ENCODE measurements at places on chromosomes 6 and 20.
A peak's percentile ranks its signal among the peaks of the same experiment; 100 is the strongest.

GRCh38 chr6:31775633-31776484 lies 1.3 kb downstream of the VWA7 start:
- DNase-seq = no peak

GRCh38 chr6:154410619-154411072 lies 54.0 kb upstream of the IPCEF1 start:
- peak; percentile 32 for DNase-seq

GRCh38 chr20:48937674-48938073 lies 16.2 kb downstream of the ARFGEF2 start:
- peak; percentile 59 for DNase-seq

- no peak for DNase-seq
Measured at GRCh38 chr6:169998457-169998856, 247.0 kb downstream of the ERMARD start.

DNA sequence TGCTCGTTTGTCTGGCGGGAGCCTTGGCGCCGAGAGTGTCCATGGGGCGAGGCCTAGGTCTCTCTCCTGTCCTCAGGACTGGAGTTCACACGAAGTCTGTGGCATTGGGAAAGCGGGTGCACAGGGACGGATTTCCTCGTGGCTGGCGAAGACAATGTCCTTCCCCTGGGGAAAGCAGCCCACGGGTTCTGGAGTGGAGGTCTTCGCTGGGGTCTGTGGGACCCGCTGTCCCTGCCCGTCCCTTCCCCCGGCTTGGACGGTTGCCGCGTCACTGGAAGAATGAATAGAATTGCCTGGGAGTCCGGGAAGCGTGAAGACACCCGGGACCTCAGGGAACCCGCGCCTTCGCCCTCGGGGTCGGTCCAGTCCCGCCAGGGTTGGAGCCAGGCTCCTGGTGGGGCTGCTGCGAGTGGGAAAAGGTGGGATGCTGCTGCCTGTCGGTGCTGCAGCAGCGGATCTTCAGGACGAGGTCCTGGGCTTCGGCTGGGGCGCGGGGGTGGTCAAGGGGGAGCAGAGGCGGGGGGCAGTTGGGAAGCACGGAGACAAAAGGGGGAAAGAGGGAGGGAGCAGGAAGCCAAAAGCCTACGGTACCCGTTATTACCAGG lies 441.8 kb upstream of the DEFB115 start:
- DNase-seq = no peak

DNA sequence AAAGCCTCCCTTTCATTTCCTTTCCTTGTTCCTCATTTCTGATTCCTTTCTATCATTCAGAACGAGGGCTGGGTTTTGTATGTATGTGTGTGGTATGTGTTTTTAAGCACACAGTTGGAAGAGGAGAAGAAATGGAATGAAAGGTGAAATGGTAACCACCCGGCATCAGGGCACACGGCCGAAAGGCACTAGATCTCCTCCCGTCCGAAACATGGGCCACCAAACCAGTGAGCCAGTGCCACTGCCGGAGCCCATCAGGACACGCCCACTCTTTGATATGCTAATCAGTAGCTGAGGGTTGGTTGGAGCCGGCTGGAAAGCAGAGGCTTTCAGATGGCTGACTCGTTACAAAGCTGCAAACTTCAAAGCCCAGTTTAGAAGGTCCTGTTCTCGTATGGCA lies 228.6 kb upstream of the JARID2 start:
- no peak for DNase-seq

GRCh38 chr6:1099264-1099663 lies 212.6 kb upstream of the FOXQ1 start:
- no peak for DNase-seq

DNA sequence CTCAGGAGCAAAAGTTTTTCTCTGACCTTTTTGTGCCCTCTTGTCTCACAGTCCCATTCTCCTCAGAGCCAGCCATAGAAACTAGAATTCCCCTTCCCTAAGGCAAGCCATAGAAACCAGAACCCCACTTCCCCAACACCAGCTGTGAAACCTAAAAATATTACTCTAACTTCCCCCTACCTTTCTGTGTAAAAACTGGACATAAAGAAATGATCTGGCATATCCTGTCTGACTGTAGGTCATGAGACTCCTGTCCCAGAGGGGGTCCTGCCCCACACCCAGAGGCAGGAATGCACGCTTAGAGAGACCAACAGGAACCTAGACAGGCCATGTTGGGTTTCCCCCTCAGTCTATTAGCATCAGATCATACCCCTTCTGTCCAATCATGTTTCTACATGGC lies 140.6 kb upstream of the SLC22A16 start:
- DNase-seq = no peak

DNA sequence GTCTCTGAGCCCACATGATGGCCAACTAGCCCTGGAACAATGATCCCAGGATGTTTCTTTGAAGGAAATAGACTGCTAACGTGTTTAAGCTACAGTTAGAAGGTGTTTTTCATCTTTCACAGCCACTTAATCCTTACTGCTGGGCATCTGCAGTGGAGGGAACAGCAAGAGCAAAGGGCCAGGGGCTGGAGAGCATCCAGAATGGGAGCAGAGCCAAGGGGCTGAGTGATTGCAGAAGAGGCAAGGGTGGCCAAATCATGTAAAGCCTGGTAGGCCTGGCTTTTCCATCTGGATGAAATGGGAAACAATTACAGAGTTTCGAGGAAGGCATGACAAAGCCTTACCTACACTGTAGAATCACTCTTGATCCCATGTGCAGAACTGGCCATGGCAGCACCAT lies 18.7 kb upstream of the LAMP5 start:
- no peak for DNase-seq

- DNase-seq = no peak
Measured at GRCh38 chr6:96624957-96625356, 62.0 kb downstream of the FHL5 start.

- DNase-seq = no peak
Measured at GRCh38 chr20:59146780-59147565, 16.6 kb upstream of the ZNF831 start.

DNA sequence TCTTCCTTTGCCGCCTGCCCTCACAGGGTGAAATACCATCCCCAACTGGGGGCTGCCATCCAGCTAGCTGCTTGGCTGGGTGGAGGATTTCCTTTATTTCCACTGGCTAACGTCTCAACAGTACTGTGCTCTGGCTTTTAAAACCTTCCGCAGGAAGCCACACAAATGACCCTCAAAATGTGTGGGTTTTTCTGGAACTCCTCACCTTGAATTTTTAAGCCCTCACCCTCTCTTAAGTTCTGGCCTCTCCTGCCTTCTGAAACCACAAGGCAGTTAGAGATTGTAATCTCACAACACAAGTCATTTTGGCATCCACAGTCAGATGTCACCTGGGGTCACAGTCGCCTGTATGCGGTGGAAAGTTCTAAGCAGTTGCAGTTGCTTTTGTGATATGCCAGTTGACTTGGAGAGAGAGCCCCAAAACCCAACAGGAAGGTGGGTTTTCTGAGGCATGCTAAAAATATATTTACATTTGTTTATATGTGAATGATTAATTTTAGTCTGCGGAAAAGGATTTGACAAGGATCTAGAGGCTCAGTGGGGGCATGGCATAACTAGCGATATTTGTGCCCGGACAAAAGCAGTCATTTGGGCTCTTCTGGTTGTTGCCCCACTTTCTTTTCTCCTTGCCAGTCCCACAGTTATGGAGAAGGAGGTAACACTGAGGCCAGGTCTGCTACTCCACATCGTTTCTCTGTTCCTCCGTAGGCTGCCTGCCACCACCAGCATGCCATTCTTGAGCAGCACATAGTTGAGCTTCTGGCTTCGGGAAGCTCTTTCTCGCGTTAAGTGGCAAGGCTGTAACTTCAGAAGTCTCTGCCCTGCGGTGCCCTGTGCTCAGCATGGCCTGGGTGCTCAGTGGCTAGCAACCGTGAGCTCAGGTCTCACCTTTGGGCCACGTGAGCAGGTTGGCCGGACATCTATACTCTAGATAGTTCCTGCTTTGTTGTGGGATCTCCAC lies 335.3 kb downstream of the CD83 start:
- no peak for DNase-seq

DNA sequence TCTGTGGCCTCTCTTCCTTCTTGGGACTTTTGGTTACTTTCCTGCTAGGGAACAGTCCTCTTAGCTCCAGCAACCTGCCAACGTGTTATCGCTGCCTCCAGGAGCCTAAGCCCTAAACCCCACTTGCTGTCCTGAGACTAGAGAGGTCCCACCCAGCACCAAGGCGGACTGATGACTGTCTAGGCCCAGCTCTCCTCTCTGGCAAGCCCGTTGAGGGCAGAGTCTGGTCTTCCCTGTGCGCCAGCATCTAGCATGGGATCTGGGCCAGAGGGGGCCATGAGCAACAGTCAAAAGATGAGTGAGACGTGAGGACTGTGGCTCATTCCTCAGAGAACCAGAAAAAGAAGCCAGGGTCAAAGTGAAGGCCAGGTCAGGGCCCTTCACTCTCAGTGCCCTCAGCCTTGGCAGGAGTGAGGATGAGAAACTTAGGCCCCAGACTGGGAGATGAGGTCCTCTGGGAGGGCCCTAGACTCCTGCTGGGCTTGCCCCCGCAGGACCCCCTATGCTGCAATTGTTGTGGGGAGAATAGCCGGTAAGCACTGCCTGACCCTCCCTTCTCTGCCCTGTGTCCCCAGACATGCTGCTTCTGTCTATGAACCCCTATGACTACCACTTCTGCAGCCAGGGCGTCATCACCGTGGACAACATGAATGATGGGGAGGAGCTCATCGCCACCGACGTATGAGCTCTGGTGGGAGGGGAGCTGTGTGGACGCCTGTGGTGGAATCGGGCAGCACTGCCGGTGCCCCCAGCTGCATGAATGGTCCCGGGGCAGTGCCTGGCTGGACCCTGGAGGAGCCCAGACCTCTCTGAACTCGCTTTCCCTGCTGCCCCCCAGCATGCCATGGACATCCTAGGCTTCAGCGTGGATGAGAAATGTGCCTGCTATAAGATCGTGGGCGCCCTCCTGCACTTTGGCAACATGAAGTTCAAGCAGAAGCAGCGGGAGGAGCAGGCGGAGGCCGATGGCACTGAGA lies 30.9 kb downstream of the MYH7B start:
- DNase-seq = no peak

GRCh38 chr20:1946762-1947534 lies 46.9 kb downstream of the PDYN start:
- peak; percentile 46 for DNase-seq

DNA sequence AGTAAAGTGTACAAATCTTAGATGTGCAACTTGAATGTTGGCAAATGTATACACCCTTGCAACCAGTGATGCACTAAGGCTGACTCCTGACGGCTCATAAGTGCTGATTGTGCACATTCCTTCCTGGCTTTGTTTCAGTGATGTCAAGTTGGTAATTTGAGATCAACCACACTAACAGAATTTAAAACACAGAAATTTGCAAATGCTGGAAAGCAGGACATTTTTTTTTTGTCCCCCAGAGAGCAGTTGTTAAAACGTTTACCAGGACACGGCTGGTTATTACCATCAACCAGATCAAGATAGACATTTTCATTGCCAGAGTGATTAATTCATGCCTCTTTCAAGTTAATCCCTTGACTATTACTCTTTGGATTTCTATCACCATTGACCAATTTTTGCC lies 735.6 kb downstream of the RFPL4B start:
- peak; percentile 13 for DNase-seq

DNA sequence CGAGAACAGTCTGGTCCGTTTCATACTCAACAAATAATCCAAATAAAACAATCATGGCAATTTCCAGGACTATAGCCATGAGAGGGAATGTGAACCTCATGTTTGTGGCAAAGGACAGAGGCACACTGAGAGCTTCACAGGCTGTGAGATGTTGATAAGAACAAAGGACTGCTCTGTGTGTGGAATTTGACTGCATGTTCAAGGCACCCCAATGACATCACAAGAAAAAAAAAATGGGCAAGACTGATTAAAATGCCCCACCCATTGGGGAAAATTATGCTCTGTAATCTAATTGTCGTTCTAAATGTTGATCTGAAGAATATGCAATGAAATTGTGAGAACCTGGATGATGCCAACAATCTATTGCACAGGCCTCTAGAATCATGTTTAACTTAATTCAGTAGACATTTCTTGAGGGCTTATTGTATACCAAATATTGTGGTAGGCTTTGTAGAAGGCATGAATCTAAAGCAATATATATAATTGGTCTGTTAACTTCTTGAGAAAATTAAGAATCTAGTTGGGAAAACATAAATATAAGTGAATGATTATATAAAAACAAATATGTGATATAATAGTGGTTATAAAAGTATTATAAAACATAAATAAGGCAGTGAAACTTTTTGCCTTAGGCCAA lies at the start of gene RHAG:
TSS of gene RHAG (minus strand) at position 127 of the 637 bp plus-strand sequence. CDS start at position 100, 27 bp downstream.
- DNase-seq = no peak

DNA sequence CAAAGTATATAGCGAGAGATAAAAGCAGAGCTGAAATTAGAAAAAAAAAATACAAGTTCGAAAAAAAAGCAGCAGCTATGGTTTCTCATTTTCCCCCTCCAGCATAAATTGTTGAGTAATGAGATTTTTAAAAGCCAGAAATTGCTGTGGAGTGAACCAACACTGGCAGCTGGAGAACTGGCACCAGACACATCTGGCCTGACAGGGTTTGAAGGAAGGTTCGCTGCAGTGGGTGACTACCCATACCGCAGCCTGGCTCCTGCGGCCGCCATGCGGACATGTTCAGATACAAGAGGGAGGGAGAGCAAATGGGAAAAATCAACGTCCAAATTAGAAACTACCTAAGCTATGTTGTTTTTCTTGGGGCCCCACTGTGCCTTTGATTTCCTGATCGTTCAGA lies 3.3 kb downstream of the APCDD1L start:
- no peak for DNase-seq

DNA sequence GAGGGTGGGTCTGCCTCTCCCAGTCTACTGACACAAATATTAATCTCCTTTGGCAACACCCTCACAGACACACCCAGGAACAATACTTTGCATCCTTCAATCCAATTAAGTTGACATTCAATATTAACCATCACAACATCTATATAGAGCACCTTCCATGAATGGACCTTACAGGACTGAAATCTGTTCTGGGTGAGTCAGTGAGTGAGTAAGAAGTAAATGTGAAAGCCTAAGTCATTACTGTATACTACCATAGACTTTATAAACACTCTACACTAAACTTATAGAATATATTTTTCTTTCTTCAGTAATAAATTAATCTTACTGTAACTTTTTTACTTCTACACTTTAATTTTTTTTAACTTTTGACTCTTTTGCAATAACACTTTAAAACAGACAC lies 993.8 kb upstream of the MAP3K7 start:
- DNase-seq = no peak

DNA sequence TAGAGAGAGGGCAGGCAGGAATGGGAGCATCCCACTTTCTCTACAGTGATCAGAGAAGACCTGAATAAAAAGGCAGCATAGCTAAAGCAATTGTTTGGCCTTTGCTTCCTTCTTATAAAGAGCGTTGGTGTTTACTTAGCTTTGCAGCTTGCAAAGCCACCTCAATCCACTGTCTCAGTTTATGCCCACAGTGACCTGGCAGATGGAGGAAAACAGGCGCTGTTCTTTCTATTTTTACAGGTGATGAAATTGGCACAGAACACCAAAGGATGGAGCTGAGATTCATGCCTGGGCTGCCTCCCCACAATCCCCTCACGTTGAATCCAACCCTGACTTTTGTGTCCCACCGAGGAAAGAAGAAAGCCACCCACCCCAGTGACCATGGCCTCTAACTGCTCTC lies 130.5 kb downstream of the TTLL2 start:
- no peak for DNase-seq

All from thyroid gland (tissue), 4 donors.